ENCODE measurements at places on chromosomes 2 and 18.

- DNase-seq: no peak
Observed at GRCh38 chr2:211396815-211397214, 840.4 kb downstream of the CPS1 start.

GRCh38 chr2:67462738-67463496, 65.8 kb downstream of the ETAA1 start:
- DNase-seq: no peak

DNA sequence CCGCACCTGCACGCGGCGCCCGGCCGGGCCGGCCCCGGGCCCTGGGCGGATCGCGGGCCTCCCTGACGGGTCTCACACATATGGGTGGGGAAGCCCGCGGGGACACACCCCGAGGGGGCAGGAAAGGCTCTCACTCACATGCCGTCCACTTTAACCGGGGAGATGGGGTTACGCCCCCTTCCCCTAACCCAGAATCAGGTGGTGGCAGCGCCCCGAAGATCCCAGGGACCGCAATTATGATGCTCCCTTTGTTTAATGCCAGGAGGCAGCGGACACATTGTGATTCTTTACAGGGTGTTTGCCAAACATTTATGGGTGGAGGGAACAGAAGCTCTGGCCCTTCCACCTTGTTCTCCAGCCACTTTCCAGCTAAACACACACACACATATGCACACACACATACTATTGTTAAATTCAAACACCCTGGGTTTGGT, 424 bp upstream of the ANKRD44 start:
- DNase-seq: no peak

DNA sequence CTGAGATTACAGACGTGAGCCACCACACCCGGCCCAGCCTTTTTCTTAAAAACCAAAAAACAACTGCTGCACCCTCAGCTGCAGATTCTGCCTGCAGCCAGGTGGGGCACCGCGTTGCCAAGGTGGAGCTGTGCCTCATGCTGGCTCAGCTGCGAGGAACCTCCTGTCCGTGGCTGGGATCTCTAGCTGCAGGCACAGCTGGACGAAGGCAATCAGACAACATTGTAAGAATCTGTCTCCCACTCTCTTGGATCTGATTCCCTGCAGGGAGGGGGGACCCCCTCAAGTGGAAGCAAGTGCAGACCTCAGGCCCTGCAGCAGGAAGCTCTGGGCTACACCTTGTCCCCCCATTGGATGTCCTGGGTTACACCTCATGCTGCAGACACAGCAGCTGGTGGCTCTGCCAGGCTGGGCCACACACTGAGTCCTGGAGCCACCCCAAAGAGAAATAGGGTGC, 24.1 kb downstream of the CIDEA start:
- peak; percentile 53 for DNase-seq

DNA sequence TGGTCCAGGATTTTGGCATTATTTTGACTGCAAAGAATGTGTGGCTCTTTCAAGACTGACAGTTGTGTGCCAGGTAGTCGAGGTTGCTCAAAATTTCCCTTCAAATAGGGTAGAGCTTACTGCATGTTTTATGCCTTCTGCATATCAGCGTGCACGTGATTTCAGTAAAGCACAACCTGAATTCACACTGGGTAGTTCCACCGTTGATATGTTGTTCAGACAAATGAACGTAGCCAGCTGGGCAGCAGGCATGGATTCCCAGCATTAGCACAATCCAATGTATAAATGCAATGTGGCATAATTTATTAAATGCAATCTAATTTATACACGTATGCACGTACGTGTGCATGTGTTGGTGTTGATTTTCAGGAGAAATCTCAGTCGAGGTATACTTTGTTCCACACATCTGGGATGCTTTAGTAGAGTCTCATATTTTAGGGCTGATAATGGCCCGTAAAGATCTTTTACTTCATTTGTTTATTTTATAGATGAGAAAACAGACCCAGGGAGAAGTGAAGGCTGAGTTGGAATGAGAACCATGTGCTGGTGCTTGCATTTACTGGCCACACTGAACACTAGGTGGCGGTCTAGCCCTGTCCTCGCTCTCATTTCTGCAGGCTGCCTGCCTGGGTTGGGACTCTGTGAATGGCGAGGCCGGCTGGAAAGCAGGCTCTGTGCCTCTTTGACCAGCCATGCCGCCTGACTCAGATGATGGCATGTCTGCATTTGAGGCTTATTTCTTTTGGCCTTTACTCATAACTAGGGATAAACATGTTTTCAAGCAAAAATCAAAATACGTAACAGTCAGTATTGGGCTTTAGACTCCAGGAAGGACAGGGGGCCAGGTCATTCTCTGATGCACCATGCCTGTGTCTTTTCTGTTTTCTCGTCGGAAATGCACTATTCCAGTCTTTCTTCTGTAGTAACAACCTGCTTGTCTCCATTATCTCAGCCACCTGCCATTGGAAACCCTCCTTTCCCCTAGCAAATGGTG, 120.4 kb downstream of the RNF144A start:
- no peak for DNase-seq

DNA sequence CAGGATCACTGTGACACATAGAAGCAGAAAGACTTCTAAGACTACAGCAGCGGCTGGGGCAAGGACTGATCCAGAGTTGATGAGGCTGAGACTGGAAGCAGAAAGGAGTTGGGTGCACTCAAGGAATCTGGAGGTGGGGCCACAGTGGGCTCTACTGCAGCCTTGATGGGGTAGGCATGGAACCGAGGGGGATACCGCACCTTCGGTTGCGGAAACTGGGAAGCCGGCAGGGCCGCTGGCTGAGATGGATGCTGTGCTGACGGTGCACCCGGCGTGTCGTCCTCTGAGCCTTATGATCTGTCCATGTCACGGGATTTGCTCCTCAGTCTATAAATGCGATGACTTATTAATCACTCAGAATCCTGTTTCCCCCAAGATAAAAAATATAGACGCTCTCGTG, 473.5 kb upstream of the MYT1L start:
- no peak for DNase-seq

GRCh38 chr2:183025993-183026392, 12.3 kb downstream of the NCKAP1 start:
- DNase-seq: no peak

DNA sequence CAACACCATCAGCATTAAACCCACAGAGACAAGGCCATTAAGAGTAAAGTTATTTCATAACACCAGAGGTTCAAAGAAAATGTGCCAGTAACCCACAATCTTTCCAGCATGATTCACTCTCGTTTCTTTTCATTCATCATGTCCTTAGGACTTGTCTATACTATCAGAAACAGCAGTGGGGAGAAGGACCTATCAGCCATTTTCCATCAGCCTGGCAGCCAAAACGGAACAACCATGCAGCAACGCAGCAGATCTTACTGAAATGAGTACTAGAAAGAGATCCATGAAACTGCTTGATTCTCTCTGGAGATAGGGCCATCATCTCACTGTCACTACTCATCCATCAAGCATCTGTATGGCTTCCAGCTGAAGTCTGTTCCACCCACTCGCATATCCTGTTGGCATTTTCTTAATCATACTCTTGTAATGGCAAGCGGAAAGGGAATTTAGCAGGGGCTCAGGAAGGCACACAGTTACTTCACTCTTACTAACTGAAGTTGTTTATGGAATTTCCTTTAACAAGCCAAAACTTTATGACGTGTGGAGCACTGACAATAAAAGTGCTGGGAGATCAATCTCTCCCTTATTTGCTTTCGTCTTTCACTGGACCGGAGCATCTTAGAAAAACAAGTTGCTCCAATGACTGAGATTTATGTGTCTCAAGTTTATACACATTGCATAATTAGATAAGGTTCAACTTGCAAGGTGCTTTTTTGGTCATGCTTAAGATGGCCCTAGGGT, 69.7 kb downstream of the EPHA4 start:
- no peak for DNase-seq

GRCh38 chr2:239991689-239992314, 33.3 kb downstream of the NDUFA10 start:
- no peak for DNase-seq

- no peak for DNase-seq
Observed at GRCh38 chr2:45483997-45484396, 127.1 kb downstream of the SRBD1 start.

GRCh38 chr2:95268211-95269035, 5.8 kb upstream of the PROM2 start:
- peak; percentile 35 for DNase-seq

- no peak for DNase-seq
Observed at GRCh38 chr2:197128897-197129296, 181.7 kb downstream of the ANKRD44 start.

GRCh38 chr2:135768863-135769262, 27.2 kb downstream of the UBXN4 start:
- no peak for DNase-seq

- no peak for DNase-seq
Observed at GRCh38 chr2:105243961-105244360, 2.4 kb downstream of the GPR45 start.

- no peak for DNase-seq
Observed at GRCh38 chr18:59783138-59783537, 85.9 kb upstream of the CCBE1 start.

- no peak for DNase-seq
Observed at GRCh38 chr18:36593001-36593400, 235.8 kb downstream of the TPGS2 start.

- DNase-seq: no peak
Observed at GRCh38 chr2:77348821-77349220, 173.4 kb downstream of the LRRTM4 start.

GRCh38 chr2:178225006-178225805, 30.9 kb downstream of the OSBPL6 start:
- DNase-seq: no peak

DNA sequence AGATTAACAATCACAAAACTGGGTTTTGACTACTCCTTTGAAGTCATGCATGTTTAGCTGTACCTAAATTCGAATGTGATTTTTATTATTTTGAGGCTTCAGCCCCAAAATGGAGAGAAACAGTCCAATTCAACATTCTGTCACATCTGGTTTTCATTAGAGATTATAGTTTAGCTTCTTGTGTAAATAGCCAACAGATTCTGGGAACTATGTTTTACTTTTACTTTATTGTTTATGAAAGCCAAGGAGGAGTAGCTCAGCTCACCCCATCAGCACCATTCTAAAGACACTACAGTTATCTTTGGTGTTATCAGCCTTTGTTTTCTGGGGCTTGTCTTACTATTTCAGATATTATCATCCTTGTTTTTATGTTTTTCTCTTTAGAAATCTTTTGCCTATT, 465.0 kb upstream of the CWC22 start:
- DNase-seq: no peak

GRCh38 chr2:59196491-59196890, 955.4 kb upstream of the FANCL start:
- DNase-seq: no peak

- DNase-seq: no peak
Observed at GRCh38 chr2:174699993-174700766, 64.1 kb downstream of the CHRNA1 start.

- DNase-seq: peak; percentile 47
Observed at GRCh38 chr2:70553334-70553583, 367 bp downstream of the TGFA start.

- no peak for DNase-seq
Observed at GRCh38 chr18:24398540-24398939, 916 bp upstream of the OSBPL1A start.

DNA sequence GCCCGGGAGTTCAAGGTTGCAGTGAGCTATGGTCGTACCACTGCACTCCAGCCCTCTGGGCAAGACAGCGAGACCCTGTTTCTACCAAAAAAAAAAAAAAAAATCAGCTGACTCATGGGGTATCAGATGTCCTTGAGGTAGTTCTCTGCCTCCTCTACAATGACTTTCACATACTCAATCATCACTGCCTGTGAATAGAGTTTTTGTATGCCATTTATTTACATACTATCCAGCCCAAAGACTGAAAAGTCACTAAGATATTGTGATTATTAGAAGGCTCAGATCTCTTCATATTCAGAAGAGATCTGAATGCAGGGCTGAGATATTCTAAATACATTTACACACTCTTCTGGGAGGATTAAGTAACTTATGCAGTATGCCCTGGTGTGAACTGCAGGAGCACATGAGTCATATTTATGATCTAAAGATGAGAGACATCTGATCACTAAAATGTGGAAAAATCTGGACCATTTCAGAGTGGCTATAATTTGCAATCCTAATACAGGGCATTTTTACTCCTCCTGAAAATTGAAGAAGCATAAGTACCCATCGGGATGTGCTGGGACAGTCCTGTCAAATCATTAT, 38.9 kb downstream of the KLF7 start:
- DNase-seq: no peak

DNA sequence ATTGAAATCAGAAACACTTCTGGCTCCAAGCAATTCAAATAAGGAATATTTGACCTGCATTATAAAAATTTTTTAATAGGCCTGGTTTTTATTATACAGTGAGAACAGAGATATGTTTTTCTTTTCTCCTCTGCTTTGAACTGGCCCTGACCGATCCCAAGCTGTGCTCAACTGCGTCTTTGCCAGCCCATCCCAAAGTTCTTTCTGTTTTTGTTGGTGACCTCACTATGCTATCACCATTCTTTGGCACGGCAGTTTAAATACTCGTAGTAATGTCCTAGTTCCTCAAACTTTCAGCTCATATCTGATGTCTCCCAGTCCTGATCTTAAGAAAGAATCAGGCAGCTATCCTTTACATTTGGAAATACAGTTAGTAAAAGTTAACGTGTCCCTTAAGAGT, 42.3 kb upstream of the NETO1 start:
- no peak for DNase-seq

GRCh38 chr2:44342854-44343253, 18.4 kb downstream of the PREPL start:
- no peak for DNase-seq

DNA sequence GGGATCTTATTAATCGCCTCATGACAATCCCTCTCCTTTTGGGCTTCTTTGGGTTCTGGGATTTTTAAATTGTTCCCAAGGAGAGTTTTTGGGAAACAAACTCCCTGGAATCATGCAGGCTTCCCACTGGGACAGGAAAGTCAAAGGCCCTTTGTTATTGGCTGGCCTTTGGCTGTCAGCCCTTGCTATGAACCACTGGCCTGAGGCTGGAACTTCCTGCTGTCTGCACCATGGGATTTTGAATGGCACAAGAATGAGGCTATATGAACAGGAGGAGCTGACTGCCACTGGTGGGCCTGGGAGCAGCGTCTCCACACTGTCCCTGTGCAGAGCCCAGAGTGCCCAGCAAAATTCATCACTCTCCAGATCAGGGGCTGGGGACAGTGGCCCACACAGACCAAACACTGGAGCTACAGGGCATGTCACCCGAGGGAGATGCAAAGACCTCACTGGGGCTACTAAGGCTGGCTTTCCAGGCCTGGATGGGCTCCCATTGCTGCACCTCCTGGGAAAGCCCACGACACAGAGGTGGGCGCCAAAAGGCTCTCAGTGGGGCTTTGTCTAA, 35.7 kb downstream of the STEAP3 start:
- DNase-seq: peak; percentile 38

- no peak for DNase-seq
Observed at GRCh38 chr2:28975671-28976070, 5.4 kb upstream of the TOGARAM2 start.

Data from breast epithelium (tissue), 4 donors.